A549 treated with RU486 at 1 μM for 4 hours (cell line): ENCODE measurements at places on chromosomes 12 and 14. TPM values are rescaled to one million over a fixed set of nuclear protein-coding genes. Genes with fewer than 3 reads are reported as not detected.

Gene KCNA1
- total RNA-seq: not detected in 5 replicates

Gene SYNE3
- total RNA-seq: 0.18 to 0.23 TPM (median 0.23 TPM) in 5 replicates

Gene NGB
- total RNA-seq: not detected in 5 replicates

Gene FAM222A
- 3.8 to 7.3 TPM (median 5.8 TPM) in 5 replicates for total RNA-seq

Gene PAPOLA
- 59.9 to 96.8 TPM (median 91.7 TPM) in 5 replicates for total RNA-seq

Gene CCDC196
- not detected in 5 replicates for total RNA-seq

Gene TAMALIN
- 0.17 to 1.3 TPM (median 0.61 TPM) in 5 replicates for total RNA-seq

Gene KRT3
- 0.05 to 0.08 TPM (median 0.07 TPM) in 3 of 5 replicates, not detected in the others for total RNA-seq

Gene ADSS1
- total RNA-seq: 4.5 to 7.8 TPM (median 6.2 TPM) in 5 replicates

Gene DICER1
- total RNA-seq: 18.3 to 21.7 TPM (median 19.3 TPM) in 5 replicates

Gene NRIP2
- not detected in 5 replicates for total RNA-seq

Gene IAPP
- not detected in 5 replicates for total RNA-seq
